ENCODE measurements at places on chromosomes 4 and X. TPM values are rescaled to one million over a fixed set of nuclear protein-coding genes. Genes with fewer than 3 reads are reported as not detected.

- DNase-seq = no peak
Observed at GRCh38 chr4:169437299-169438047, 166.7 kb upstream of the SH3RF1 start.

Gene SATL1
- total RNA-seq = 0.16 TPM

DNA sequence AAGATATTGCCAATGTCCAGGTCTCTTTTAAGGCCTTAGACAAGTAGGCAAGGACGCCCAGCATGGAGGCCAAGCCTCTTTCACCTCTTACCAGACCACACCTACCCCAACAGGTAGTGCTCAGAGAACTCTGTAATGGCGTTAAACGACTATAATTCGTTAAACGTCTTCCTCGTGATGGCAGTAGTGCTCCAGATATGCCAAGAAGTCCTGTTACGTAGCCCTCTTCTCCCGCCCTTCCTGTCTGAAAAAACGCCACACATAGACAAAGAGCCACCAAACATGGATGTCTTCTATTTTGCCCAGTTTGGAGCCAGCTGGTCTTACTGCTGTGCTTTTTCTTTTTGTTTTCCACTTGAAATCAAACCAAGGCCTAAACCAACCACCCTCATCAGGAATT lies 190.7 kb downstream of the OR13H1 start:
- no peak for DNase-seq

- DNase-seq = no peak
Observed at GRCh38 chr4:80183250-80184052, 13.9 kb upstream of the PRDM8 start.

GRCh38 chr4:87734084-87734483 lies 65.3 kb upstream of the IBSP start:
- DNase-seq = no peak

DNA sequence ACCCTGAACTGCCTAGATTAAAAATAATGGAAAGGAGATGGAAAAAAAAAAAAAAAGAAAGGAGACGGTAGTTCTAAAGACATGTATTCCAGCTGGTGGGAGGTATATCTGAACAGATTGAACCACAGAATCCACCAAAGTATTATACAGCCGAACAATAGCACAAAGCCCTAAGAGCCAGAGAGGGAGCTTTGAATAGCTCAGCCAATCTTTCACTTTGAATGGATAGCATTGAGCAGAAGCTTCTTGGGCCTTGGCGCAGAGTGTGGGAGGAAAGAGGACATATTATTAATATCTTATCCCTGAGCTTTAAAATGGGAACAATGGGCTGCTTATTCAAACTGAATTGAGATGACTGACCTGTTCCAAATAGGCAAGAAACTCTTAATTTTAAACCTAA lies 147.8 kb upstream of the PAQR3 start:
- no peak for DNase-seq

GRCh38 chrX:17412692-17413091 lies 37.7 kb downstream of the NHS start:
- no peak for DNase-seq

Gene GLRA3
- total RNA-seq = not detected

GRCh38 chr4:8607603-8608481 lies 15.3 kb downstream of the CPZ start:
- DNase-seq = no peak

Measured in cardiac septum (tissue), 1 donor.